ENCODE measurements at places on chromosomes 2 and 18.

DNA sequence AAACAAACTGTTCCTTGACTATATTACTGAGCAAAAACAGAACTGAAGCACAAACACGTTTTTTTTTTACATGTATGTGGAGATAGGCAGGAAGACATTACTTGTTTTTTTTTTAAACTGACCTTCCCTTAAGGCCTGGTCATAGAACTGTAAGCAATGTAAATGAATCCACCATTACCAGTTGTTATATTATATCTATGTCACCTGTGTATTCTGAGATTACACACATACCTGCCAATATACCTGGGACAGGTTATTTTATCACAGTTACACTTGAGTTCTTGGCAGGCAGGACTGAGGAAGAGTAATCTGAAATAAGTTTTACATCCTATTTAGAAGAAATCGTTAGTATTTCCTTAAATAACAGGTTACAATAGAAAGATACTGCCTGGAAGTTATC, 155.3 kb downstream of the BAZ2B start:
- no peak for DNase-seq

- no peak for DNase-seq
These were observed 34.6 kb downstream of the GREB1 start for GRCh38 chr2:11568436-11568835.

DNA sequence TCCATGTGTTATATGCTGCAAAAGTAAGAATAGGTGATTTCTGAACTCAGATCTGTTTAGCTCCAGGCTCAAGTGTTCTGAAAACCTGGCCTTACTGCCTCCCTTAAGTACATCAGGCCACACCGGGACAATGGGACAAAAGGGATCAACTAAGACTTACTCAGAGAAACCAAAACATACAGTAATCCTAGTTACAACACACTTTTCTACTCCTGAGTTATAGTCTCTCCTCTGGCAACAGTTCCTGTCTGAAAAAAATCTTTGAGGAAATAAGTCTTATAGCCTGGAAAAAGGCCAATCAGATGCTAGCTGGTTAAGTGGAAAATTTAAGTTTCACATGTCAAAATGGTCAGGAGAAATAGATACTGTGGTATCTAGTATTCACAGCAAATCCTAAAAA, 5.6 kb downstream of the METTL5 start:
- DNase-seq: no peak

- DNase-seq: no peak
These were observed 5.0 kb upstream of the ATP9B start for GRCh38 chr18:79064228-79064627.

GRCh38 chr2:142314164-142314563, 183.3 kb upstream of the LRP1B start:
- no peak for DNase-seq

GRCh38 chr2:235553291-235553690, 59.4 kb downstream of the AGAP1 start:
- no peak for DNase-seq

- DNase-seq: no peak
These were observed 98.9 kb upstream of the CHRNA1 start for GRCh38 chr2:174863183-174863582.

- no peak for DNase-seq
These were observed 18.5 kb downstream of the THSD7B start for GRCh38 chr2:136783856-136784255.

- no peak for DNase-seq
These were observed 16.3 kb downstream of the PLEKHB2 start for GRCh38 chr2:131121464-131121863.

- DNase-seq: no peak
These were observed 142.2 kb downstream of the SATB2 start for GRCh38 chr2:199315299-199316179.

GRCh38 chr18:23350188-23350587, 102.9 kb upstream of the RIOK3 start:
- DNase-seq: no peak

- no peak for DNase-seq
These were observed 6.9 kb upstream of the KIF3C start for GRCh38 chr2:25989154-25989553.

GRCh38 chr2:42125841-42126594, 43.1 kb upstream of the EML4 start:
- no peak for DNase-seq

DNA sequence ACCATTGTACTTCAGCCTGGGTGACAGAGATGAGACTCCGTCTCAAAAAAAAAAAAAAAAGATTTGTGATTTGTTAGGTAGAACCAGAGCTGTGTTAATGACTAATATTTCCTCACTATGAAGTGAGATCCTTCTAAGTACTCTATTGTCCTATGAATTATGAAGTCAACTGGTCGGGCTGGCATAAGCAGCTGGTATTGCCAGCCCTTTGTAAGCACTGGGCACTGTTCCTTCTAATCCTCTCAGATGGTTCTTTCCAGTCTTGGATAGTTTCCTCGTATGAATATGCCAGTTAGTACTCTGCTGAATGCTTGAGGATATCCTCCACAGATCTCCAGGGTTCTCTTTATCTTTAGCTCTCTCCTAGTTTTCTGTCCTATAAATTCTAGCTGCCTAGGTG, 223.1 kb upstream of the SP5 start:
- no peak for DNase-seq

DNA sequence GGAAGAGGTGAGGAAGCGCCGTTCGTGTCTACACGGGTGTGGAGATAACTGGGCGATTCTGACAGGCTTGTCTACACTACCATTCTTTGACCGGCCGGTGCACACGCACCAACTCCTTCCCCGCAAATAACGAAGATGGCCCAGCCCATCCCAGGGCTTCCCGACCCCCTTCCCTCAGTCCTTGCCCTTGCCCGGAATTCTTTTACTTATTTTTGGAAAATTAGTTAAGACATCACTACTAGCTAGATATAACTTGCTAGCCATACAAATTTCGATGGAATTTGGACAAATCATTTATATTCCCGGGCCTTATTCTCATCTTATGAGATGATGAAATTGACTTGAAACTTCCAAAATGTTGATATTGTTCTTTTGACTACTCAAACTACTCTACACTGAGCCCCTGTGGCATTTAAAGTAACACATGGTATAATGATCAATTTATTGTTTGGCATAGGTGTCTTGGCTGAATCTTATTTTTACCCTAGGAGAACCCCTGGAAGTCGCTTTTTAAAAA, 1.3 kb downstream of the ERICH2 start:
- DNase-seq: no peak

GRCh38 chr2:132037527-132038178, 124.1 kb downstream of the ANKRD30BL start:
- no peak for DNase-seq

DNA sequence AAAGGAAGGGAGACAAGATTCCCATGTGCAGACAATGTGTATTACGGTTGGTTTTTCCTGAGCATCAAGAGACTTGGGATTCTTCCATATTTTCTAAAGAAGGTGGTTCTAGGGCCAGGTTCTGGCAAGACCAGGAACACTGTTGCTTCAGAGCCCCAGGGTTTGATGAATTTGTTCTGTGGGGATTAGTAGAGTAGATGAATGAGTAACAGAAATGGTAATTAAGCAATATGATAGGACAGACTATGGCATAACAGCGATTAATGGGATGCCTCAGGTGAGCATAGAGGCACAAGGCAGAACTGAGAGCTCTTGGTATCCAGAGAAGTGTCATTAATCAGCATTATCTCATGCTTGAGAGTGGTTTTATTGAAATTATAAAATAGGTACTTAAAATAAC, 82.8 kb upstream of the PNPT1 start:
- no peak for DNase-seq

DNA sequence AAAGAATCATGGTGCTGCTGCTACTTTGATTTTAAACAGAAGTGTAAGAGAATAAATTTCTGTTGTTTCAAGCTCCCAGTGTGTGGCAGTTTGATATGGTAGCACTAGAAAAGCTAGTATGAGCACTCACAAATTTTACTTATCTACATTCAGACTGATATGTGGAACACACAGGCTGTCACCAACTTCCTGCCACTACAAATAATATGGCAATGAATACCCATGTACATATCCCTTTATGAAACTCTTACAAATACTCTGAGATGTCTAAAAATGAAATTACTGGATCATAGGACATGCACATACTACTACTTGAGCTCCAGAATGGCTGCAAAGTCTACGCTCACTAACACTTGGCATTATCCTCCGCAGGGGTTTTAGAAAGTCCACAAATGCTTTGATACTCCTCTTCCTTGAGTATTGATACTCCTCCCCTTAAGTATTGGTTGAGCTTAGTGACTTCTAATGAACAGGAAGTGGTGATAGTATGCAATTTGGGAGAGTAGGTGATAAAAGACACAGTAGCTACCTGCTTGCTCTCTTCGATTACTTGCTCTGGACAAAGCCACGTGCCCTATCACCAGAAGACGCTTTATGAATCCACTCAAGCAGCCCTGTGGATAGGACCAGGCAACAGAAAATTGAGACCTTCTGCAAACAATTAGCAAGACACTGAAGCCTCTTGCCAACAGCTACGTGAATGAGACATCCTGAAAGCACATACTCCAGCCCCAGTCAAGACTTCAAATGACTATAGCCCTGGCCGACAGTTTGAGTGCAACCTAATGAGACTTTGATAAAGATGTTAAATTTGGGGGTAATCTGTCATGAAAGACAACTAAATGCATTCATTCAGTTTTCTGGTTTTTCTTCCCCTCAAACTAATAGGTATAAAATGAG, 35.4 kb downstream of the FBXO11 start:
- no peak for DNase-seq

GRCh38 chr2:174600349-174600748, 2.7 kb upstream of the WIPF1 start:
- no peak for DNase-seq

DNA sequence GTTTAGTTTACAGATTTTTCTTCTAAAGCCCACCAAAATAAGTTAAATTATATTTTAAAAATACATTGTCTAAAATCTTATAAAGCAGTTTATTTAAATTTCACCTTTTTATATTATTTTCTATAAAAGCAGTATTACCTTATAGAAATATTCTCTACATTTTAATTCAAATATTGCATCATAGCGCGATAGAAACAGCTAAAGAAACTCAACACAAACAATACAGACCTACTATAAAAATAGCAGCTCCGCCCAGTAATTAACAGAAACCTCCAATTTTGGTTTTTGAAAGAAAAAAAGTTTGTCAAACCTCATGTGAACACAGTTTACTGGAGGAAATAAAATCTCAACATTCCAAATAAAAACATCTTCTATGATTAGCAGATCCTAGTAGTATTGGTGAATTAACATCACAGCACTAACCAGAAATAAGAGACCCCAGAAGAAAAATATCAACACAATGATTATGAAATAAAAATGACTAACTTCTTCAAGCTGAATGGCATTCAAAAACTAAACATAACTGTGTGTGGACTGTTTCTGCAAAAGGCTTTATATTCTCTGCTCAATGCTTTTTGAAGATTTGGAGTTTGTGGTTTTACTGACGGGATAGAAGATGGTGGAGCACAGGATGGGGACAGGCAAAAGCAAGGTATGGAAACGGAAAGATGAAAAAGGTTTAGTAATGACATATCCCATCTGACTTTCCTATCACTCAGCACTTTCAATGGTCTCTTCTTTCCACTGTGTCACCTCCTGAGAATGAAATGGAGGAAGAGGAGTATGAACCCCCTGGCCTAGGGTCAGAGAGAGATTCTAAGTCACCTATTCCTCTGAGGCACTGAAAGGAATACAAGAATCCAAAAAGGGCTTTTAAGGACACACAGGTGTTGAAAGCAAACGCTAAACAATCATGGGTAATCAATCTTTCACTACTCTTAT, 17.5 kb downstream of the MAP4K3 start:
- DNase-seq: no peak

GRCh38 chr2:231502596-231502995, 27.6 kb downstream of the NMUR1 start:
- no peak for DNase-seq

- DNase-seq: no peak
These were observed 283.1 kb downstream of the SP3 start for GRCh38 chr2:173681881-173682650.

DNA sequence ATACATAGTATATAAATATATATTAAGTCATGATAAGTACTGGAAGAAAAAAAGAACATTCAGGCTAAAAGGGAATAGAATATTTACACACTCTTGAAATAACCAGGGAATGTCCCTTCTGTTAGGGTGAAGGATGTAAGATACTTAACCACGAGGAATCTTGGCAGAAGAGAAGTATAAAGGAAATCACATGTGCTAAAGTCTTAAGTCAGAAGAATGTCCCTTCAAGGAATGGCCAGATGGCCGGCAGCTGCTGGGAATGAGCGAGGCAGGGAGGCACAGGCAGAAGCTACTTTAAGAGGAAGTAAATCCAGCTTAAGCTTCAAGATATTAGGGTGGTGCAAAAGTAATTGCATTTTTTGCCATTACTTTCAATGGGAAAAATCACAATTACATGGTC, 5.5 kb downstream of the CCDC102B start:
- DNase-seq: no peak

- no peak for DNase-seq
These were observed 101.2 kb downstream of the NEB start for GRCh38 chr2:151632993-151633565.

DNA sequence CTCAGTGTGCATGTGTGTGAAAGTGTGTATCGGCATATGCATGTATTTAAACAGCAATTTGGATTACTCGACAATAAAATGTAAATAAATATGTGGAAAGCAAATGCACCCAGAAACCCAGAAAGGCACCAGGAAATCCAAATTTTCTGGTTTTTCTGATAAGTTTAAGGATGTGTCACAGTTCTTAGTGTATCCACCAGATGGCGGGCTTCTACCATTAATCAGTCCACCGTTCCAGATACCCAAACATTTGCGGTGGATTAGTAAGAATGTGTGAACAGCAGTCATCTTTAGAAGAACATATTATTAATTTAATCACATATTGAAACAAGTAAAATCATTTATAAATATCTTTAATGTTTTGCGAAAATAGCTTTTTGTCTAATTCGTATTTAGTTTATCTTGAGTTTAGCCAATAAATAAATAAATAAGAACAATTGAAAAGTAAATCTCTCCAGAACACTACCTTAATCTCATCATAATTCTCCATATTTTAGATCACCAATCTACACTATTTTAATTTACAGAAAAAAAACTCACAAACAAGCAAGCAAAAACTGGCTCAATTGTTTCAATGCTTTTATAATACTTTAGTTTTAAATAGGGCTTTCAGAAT, 298.9 kb downstream of the DSEL start:
- peak; percentile 41 for DNase-seq

GRCh38 chr2:129698593-129698992, 280.9 kb upstream of the RAB6C start:
- DNase-seq: no peak

GRCh38 chr2:23690421-23691105, 236.4 kb downstream of the ATAD2B start:
- no peak for DNase-seq

DNA sequence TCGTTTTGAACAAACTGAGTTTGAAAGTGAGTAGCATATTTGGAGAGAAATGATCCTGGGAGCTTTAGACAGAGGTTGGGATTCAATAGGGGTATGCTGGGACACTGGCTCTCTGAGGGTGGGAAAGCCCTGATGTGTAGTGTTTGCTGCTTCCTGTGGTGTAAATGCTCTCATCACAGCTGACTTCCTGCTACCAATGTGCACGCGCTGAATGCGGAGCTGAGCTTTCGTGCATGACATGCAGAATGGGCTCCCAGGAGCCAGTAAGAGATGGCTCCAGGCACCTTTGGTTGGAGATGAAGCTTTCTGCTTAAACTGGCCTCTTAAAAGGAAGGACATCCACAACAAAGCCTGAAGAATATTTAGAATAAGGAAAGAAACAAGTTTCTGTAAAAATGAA, 224.1 kb upstream of the CCDC150 start:
- DNase-seq: no peak

- no peak for DNase-seq
These were observed 17.2 kb upstream of the NEDD4L start for GRCh38 chr18:58026857-58027256.

Measured in amniotic stem cell (primary cell).